ENCODE measurements at places on chromosomes 5 and 9.

GRCh38 chr5:153960269-153961215 lies 78.2 kb downstream of the FAM114A2 start:
- DNase-seq = no peak

GRCh38 chr5:163105456-163105855 lies 331.9 kb upstream of the CCNG1 start:
- DNase-seq = no peak

- no peak for DNase-seq
These were observed 141.8 kb downstream of the ZNF354C start for GRCh38 chr5:179201986-179202385.

- peak; percentile 77 for DNase-seq
These were observed 1.4 kb upstream of the ATOSB start for GRCh38 chr9:35116898-35117551.

GRCh38 chr5:139746691-139747582 lies 48.7 kb upstream of the PSD2 start:
- peak; percentile 66 for DNase-seq
